ENCODE measurements at places on chromosomes 1 and 21. TPM values are rescaled to one million over a fixed set of nuclear protein-coding genes. Genes with fewer than 3 reads are reported as not detected.

Gene SLC45A1
- 1.9 TPM for total RNA-seq

Gene KMO
- not detected for total RNA-seq

Gene LAPTM5
- total RNA-seq: not detected

Gene IL23R
- total RNA-seq: not detected

Gene PODN
- 8.7 TPM for total RNA-seq

Gene CRYBG2
- not detected for total RNA-seq

Gene AMPD1
- total RNA-seq: not detected

Gene ITGB2
- 0.43 TPM for total RNA-seq

Gene TRIM67
- total RNA-seq: not detected

Gene FAM76A
- total RNA-seq: 20.0 TPM

Gene SIK1
- 5.2 TPM for total RNA-seq

Gene CDK11B
- 6.0 TPM for total RNA-seq

Gene DMRTA2
- total RNA-seq: 0.32 TPM

Gene KCNJ9
- not detected for total RNA-seq

Gene ADORA1
- 8.7 TPM for total RNA-seq

Gene PGLYRP4
- not detected for total RNA-seq

Gene PRPF38A
- total RNA-seq: 6.8 TPM

Gene KRTAP19-3
- not detected for total RNA-seq

Gene SH2D1B
- not detected for total RNA-seq

Gene LCE3D
- not detected for total RNA-seq

Gene TMEM201
- 6.8 TPM for total RNA-seq

Gene BRINP3
- total RNA-seq: not detected

Gene OR4F29
- 0.32 TPM for total RNA-seq

Gene MMP23B
- 11.0 TPM for total RNA-seq

Gene CELA2A
- total RNA-seq: not detected

Gene MROH9
- total RNA-seq: under 0.01 TPM

All from fibroblast of villous mesenchyme (primary cell).